ENCODE measurements at places on chromosomes 7 and 10. TPM values are rescaled to one million over a fixed set of nuclear protein-coding genes. Genes with fewer than 3 reads are reported as not detected.

The GAD2 gene
- total RNA-seq, result not detected

The MSS51 gene
- 2.5 TPM for total RNA-seq

The MYH16 gene
- total RNA-seq, result not detected

GRCh38 chr7:44193011-44193802 is 4.0 kb upstream of the GCK start:
- no peaks in the 10 kb centered on the region for H3K4me1 ChIP-seq
- no peaks in the 10 kb centered on the region for H3K36me3 ChIP-seq
- H3K27me3 ChIP-seq, result peaks cover 23% of the 10 kb centered on the region
- DNase-seq, result no peak
- H3K4me3 ChIP-seq, result no peak overlapping the region

GRCh38 chr10:110919349-110919931 is at the start of gene SHOC2:
Gene SHOC2, plus strand, starts transcription at chr10:110919604. Its CDS starts 44,755 bp downstream, at chr10:110964359.
- peak within 1 kb of the TSS; percentile 98 for H3K27ac ChIP-seq
- no peaks in the 10 kb centered on the region for H3K36me3 ChIP-seq
- peak within 1 kb of the TSS; percentile 80 for H3K4me3 ChIP-seq
- peaks cover 49% of the 10 kb centered on the region for H3K4me1 ChIP-seq

DNA sequence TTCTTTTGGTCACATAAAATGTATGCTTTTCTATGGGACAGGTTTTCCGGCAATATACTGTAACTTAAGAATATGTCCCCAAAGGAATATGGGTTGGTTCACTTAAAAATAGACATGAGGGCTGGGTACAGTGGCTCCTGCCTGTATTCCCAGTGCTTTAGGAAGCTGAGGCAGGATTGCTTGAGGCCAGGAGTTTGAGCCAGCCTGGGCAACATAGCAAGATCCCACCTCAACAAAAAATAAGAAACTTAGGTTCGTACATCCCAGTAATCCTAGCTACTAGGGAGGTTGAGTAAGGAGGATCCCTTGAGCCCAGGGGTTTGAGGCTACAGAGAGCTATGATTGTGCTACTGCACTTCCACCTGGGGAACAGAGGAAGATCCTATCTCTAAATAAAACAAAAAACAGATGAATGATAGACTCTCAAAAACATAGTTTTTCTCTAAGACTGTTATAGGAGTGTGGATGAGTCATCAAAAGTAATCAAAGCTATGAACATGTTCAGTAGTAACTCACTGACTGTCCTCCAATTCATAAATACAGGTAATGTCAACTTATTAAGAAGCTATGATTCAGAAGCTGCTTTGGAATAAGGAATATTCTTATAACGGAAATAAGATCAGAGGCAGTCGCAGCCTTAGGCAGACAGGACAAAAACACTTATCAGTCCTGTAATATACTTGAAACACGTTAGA is 2.6 kb upstream of the SEC31B start:
- H3K36me3 ChIP-seq, result peaks cover 39% of the 10 kb centered on the region
- H3K27me3 ChIP-seq, result no peaks in the 10 kb centered on the region
- no peak for DNase-seq

DNA sequence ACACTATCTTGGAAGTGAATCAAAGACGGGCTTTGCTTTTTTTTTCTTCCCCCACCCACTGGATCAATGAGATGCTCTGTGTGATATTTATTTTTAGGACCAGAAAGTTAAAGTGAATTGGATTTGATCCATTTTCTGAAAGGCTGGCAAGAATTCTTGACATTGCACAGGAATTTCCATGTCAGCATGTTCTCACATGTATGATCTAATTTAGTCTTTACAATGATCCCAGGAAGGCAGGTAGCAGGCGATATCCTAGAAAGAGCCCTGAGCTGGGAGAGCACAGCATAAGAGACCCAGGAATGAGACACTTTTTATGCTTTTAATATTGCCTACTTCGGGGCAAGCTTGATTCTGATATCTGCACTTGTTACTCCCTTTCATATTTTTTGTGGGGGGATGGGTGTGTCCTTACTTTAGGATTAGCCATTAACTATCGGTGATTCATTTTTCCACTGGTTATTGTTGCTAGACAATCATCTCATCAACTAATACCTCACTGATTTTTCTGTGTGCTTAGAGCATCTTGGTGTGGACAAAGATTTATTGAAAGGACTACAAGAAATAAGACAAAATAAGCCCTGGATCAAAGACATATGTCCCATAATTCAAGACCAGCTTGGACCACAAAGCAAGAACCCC is 58.1 kb downstream of the NRP1 start:
- peaks cover 24% of the 10 kb centered on the region for H3K4me1 ChIP-seq
- no peaks in the 10 kb centered on the region for H3K36me3 ChIP-seq
- no peaks in the 10 kb centered on the region for H3K27me3 ChIP-seq
- no peak overlapping the region for H3K4me3 ChIP-seq

GRCh38 chr7:142806022-142806356 is 35.2 kb downstream of the PRSS2 start:
- no peak for DNase-seq
- H3K4me3 ChIP-seq, result no peak overlapping the region
- H3K36me3 ChIP-seq, result no peaks in the 10 kb centered on the region
- peaks cover 22% of the 10 kb centered on the region for H3K27me3 ChIP-seq

DNA sequence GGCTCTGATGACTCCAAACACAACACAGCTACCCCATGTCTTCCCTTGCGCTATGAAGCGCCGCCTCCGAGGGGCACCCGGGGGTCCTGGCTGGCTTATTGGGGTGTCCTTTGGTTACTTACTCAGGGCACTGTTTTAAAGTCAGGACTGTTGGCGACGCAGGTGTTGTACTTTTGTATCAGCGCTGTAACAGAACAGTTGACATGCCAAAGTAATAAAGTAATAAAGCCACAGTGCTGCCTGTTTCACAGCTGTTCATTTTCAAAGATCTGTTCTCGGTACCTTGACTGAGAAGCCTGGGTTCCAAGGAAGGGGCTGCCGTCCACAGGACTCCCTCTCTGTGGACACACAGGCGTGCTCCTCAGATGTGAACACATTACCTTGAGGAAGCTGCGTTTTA is 64.1 kb downstream of the WDR37 start:
- H3K4me3 ChIP-seq, result no peak overlapping the region
- no peaks in the 10 kb centered on the region for H3K4me1 ChIP-seq
- peaks cover 91% of the 10 kb centered on the region for H3K36me3 ChIP-seq
- H3K27ac ChIP-seq, result no peak overlapping the region
